Esophagus squamous epithelium (tissue), 5 donors: ENCODE measurements at places on chromosomes 2 and 18. TPM values are rescaled to one million over a fixed set of nuclear protein-coding genes. Genes with fewer than 3 reads are reported as not detected.

DNA sequence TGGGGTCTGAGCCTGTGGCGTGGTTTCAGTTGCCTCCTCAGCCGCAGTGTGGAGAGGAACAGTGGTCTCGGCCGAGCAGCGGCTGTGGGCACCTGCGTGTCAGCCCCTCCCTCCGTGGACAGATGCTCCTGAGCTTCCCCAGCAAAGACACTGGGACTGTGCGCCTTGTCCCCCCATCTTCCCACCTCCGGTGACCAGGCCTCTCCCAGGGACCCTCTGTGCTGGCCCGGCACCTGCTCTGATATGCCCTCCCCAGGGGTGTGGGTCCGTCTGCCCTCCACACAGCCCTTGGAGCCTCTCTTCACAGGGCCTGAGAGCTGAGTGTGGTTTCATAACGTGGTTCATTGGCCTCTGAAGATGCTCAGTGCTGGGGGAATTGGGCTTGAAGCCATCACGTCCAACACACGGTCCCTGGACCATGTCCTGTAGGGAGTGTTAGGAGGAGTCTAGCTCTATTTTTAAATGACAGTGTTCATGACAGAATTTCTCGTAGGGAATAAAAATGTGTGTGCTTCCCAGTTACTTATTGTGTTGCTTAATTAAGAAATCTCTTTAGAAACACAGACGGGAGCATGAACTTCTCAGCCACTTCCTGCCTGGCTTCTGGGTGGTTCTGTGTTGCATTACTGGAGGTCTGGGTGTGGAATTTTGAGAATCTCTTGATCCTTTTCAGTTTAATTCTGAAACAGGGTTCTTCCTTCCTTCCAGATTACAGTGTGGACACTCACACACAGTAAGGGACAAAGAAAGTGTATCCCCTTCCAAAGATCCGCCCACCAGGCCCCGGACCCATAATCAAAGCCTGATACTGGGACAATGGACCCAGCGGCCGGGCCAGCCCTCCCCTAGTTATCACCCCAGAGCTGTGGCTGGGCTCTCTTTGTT is 110.7 kb downstream of the NFATC1 start:
- no peak for DNase-seq

- DNase-seq: no peak
These were observed 289.9 kb downstream of the NBAS start for GRCh38 chr2:15271276-15271675.

Gene WNT10A
- total RNA-seq: 13.9 TPM

Gene OTX1
- total RNA-seq: not detected

GRCh38 chr2:55111570-55112228 is 61.4 kb upstream of the RTN4 start:
- no peak for DNase-seq

- DNase-seq: no peak
These were observed 175.8 kb downstream of the IRS1 start for GRCh38 chr2:226623587-226624368.
